ENCODE measurements at places on chromosomes 4 and X.

DNA sequence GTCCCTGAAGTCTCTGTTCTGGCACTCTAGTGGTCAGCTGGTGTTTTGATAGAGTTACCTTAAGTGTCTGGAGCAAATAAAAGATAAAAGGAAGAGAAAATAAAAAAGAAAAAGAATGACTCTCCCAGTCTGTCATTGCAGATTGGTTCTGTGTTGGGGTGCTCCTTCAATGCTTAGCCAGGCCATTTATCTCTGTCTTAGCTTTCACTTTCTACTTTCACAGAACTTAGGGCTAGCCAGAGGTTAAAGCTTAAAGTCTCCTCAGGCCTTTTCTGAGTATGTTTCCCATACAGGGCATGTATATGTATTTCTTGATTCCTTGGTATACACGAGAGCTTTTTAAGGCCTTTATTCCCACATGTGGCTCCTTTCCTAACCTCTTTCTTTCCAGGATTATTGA lies 83.1 kb upstream of the TEX13D start:
- no peak for DNase-seq

GRCh38 chr4:156538651-156539257 lies 432.8 kb downstream of the PDGFC start:
- DNase-seq = no peak

DNA sequence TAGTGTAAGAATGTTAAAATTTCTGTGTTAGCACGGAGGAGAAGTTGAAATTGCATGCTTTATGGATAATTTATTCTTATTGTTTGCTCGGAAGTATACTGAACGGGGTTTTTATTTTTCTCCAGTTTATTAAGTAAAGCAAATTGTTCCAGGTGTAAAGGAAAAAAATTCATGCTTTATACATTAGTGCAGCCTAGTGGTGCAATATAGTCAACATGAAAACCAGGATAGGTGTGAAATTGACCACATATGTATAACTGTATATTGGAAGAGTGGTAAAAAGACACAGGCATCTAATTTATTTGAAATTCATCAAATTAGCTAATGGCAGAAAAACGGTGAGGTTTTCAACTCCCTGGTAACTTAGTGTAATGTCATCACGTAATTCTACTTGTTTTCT lies 959 bp downstream of the BRS3 start:
- DNase-seq = no peak

GRCh38 chr4:154511548-154511947 lies 19.9 kb upstream of the DCHS2 start:
- DNase-seq = no peak

GRCh38 chr4:127881563-127881864 lies 821 bp downstream of the PLK4 start:
- no peak for DNase-seq
